ENCODE measurements at places on chromosomes 1 and 21.

DNA sequence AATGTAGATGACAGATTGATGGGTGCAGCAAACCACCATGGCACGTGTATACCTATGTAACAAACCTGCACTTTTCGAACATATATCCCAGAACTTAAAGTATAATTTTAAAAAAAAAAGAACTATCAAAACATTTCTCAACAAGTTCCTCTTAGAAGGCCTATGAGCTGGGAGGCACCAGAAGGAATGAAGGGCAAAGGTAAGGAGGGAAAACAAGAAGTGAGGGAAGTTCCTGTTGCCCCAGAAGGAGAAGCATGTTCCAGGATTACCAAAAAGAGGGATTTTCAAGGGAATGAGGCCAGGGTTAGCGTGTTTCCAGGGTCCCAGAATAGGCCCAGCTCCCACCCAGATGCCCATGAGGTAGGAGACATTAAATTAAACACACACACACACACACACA is 361.0 kb downstream of the SETD4 start:
- DNase-seq = no peak

DNA sequence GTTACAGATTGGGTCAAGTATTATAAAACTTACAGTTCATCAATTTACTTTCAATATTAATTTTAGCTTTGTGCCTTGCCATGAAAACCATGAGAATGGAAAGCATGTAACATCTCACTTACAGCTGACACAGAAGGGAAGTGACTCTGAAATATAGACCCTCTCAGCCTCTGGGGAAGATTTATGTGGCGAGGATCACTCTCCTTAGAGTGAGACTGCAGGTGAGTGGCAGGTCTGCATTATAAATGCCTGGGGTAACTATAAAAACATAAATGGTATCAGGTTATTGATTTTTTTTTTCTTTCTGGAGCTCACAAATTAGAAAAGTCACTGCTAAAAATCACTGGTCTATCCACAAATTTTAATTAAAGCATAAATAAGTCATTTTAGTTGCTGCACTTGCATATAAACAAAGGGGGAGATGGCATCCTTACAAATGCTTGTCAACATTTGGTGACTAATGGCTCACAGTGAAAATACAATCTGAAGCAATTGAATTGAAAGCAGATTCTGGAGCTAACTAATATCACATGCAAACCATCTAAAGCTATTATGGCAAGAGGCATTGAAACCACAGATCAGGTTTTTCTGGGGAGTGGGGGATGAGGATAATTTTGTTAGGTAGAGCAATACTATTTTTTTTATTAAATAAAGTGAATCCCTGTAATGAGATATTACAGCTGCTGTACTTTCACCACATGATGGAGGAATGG is 200.9 kb downstream of the TM2D1 start:
- DNase-seq = no peak

DNA sequence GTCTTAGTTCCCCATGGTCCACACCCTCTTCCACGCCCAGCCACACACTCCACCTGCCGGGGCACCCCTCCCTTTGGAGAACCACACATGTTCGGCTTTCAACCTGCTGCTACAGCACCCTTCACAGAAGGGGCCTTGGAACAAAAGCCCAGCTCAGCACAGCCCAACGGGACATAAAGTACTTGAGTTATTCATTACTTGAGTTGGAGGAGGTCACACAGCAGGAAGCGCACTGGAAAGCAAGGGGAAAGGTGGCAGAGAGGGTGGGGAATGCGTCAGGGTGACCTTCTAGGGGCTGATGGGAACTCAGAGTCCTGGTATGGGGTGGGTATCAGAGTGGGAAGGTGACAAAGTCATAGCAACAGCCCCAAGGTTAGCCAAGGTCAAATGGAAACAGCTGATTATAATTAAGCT is 3.0 kb upstream of the ATP1B1 start:
- no peak for DNase-seq

DNA sequence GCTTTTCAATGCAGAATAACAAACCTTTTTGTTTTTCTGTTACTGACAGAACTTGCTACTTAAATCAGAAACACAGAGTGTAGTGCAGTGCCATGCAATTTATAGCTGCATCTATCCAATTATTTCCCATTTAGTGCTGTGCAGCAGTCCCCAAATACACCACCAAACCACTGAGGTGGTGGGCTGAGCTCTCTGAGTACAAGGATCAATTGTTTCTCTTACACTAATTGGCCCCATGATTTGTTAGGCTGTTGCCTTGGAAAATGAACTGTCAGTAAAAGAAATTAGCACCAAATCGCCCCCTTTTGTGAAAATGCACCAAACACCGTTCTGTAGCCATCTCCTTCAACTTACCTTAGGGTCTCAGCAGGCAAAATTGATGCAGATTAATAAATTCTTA is 118.9 kb upstream of the C8B start:
- DNase-seq = no peak

GRCh38 chr1:14499312-14500040 is 99.0 kb upstream of the KAZN start:
- no peak for DNase-seq

GRCh38 chr1:116916533-116917445 is 7.1 kb downstream of the PTGFRN start:
- DNase-seq = no peak

DNA sequence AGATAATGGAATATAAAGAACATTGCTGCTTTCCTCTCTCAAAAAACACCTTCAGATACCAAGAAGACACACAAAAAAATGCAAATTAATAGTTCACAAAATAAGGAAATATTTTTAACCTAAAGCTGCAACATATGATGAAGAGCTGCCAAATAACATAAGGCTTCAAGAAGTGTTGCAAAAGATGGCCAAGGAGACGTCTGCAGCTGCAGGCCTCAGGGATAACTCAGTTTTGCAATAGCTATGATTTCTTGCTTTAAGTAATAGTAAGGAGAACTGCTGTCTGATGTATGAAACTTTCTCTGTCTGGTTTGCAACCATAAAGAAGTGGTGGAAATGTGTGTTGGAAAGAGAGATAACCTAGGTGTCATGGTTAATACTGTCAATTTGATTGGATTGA is 1237.5 kb downstream of the MRPL39 start:
- DNase-seq = no peak

DNA sequence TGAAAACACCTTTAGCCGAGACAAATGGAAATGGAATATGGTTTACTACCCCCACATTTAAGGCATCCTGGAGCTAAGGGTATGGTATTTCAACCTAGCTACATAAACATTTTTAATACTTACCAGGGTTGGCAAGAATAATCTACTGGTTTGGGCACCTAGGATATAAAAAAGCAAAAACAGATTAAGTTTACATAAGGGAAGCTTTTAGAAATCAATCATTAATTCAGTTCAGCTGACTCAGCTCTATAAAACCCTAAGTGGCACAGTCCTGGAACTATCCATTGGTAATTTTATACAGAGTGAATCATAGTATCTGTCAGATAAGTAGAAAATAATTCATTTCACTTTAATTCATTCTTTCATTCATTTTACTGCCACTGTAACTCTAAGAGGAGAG is 355.2 kb downstream of the VAV3 start:
- DNase-seq = no peak

- no peak for DNase-seq
Observed at GRCh38 chr1:178946855-178947676, 76.2 kb upstream of the ANGPTL1 start.

DNA sequence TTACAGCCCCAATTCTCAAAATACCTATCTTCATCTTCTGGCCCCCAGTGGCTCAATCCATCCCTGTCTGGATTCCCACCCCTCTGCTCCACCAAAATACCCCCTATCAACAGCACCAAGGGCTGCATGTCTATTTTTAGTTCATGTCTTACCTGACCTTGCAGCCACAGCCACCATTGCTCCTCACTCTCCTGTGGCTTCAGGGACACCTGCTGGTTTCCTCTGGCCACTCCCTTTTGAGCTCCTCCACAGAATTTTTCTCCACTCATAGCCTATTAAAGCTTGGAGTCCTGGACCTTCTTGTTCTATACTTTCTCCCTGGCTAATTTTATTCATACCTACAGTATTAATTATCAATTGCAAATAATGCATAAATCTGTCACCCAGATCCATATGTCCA is 125.3 kb upstream of the NGF start:
- DNase-seq = no peak

Measured in gastrocnemius medialis (tissue), 4 donors.